Muscle of back (tissue), 13 donors: ENCODE measurements at places on chromosomes 4 and X.
A peak's percentile ranks its signal among the peaks of the same experiment; 100 is the strongest.

DNA sequence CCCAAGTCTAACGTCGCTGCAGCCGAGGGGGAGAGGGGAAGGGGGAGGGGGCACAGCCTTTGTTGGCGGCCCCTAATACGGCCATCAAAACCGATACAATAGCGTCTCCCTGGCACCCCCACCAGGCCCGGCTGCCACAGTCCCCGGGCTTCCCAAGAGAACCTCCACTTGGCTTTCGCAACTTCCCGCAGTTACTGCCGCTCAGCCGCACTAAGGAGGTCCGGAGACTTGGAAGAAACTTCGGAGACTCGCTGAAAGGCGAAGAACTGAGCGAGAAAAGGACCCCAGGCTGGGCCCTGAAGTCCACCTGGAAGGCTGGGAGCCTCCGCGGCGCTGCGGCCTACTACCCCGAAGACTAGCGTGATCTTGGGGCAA lies 2.8 kb downstream of the NKX6-1 start:
- DNase-seq = no peak

DNA sequence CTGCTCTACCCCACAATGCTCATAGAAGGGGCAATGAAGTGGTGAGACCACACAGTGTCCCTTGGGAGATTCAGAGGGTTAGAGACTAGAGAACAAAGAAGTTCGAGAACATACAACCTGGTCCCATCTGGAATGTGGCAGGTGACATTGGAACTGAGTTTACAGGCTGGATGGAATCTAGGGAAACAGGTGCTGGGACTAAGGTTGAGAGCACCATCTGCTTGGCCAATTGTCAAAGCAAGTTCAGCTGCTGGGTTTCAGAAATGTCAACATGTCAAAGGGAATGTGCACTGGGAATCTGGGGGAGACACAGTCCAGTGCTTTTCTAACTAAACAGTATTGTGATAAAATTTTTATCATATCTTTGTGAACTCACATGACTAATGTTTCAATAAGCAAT lies 15.9 kb upstream of the FAM13A start:
- no peak for DNase-seq

- DNase-seq = no peak
These were observed 195.0 kb upstream of the CLNK start for GRCh38 chr4:10879411-10880110.

DNA sequence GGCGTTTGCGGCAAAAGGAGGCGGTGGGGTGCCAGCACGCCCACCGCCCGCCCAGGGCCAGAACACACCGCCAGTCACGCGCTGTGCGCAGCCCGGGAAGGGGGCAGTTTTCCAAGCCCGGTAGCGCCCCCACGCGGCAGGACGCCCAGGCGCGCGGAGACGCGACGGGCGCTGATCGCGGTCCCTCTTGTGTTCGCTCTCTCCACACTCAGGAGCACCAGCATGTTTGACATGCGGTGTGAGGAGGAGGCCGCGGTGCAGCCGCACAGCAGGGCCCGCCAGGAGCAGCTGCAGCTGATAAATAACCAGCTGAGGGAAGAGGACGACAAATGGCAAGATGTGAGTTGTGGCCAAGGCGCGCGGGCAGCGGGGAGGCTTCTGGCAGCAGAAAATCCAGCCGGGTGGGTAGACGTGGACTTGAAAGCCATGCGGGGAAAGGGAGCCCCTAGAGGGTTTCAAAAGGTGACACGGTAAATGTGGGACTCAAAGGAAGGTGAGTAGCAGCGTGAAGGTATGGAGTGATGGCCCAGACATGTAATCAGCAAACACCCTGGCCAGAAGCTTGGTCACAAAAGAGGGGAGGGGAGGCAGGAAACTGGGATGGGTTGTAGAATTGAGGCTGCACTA lies 104.1 kb downstream of the PHOX2B start:
- peak; percentile 80 for DNase-seq

DNA sequence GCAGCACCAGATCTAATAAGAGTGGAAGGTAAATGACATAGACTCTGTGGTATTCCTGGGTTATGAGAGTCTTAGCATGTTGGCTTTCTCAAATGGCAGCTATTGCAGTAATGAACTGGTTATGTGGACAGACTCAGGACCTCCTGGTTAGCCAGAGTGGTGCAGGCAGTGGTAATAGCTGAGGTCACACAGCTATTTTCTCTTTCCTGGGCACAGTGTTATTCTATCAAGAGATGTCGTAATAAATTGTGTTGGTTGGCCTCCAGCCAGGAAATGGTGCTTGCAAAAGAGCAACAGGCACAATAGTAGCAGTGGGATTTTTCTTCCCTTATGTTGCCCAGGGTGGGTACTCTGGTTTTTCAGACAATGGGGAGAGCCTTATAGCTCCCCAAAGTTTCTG lies 279.2 kb upstream of the FGF16 start:
- DNase-seq = no peak

DNA sequence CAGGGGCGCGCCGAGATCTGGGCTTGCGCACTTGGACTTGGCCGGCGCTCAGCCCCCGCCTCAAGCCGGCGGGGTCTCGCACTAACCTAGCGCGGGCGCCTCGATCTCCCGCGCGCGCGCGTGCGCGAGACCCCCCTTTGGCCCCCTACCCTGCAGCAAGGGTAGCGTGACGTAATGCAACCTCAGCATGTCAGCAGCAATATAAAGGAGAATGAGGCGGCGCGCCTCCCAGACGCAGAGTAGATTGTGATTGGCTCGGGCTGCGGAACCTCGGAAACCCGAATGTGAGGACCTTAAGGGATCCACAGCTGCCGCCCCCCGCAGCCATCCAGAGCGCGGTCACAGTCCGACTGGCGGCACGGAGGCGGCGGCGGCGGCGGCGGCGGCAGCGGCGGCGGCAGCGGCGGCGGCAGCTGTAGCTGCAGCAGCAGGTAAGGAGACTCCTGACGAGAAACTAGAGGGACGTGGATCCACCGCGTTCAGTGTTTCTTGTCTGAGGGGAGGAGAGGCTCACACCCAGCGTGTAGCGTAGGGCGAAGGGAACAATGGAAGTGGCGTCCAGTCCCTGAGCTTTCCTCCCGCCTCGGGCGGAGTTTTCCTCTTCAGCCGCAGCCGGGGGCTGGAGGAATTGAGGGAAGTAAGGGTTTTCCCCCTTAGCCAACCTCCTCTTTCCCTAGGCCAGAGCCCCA lies at the start of the genes SATL1 and ZNF711:
Gene SATL1 (minus strand): TSS at position 19 of the 689 bp plus-strand sequence. CDS start 134,811 bp downstream, outside the sequence.
Gene ZNF711 (plus strand): TSS at position 231 of the 689 bp plus-strand sequence. CDS start 3,582 bp downstream, outside the sequence.
- DNase-seq = peak; percentile 88

GRCh38 chr4:36026348-36026880 lies 217.9 kb downstream of the ARAP2 start:
- DNase-seq = no peak

DNA sequence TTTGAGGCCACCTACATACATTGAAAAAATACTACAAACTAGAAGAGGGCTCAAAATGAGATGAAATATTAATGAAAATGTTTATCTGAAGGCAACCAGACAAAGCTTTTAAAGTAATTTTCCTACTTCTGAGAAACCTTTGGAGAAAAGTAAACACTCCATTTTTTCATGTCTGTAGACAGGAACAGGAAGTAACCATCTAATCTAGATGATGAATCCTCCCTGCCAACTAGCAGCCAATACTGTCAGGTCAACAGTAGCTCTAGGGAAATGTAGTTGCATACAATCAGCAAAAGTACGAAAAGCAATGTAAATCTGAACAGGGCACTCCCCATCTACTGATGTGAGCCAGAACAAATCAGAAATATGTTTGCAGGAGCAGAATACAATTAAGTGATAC lies 49.0 kb downstream of the AMMECR1 start:
- no peak for DNase-seq

- no peak for DNase-seq
These were observed 53.7 kb downstream of the FBXW7 start for GRCh38 chr4:152482211-152482610.

- no peak for DNase-seq
These were observed 14.2 kb upstream of the CPE start for GRCh38 chr4:165364452-165365080.

DNA sequence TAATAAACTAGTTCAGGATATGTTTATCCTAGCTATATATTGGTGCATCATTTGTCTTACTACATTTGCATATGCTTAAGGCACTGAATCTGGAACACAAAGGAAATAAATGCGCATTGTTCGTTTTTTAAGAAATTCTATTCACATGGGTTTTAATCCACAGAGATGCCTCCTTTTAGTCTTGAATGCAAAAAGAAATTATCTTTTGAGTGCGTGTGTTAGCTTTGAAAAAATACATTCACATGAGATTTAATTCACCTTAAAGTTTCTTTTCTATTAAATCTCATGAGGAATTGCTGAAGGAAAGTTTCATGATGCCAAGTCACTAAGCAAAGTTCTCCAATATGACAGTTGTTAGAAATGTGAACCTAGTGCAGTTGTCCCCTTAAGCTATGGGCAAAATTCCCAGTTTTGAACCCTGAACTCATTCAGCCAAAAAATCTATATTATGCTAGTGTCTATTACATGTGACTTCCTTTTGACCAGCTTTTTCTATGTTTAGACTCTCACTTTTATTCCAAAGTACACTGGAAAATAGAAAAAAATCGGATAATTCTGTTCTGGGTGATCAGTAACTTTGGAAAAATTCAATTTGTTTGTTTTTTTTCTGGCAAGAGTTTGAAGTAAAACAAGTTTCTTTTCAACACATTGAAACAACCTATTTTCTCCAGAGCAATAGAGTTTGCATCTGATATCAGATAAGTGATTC lies 426.2 kb upstream of the MAGEB2 start:
- no peak for DNase-seq

- no peak for DNase-seq
These were observed 106.8 kb upstream of the NKX1-1 start for GRCh38 chr4:1512738-1513660.
